BJ (cell line): ENCODE measurements at places on chromosomes 1 and 21. TPM values are rescaled to one million over a fixed set of nuclear protein-coding genes. Genes with fewer than 3 reads are reported as not detected.

GRCh38 chr1:30627206-30627605, 96.2 kb downstream of the MATN1 start:
- DNase-seq: no peak

DNA sequence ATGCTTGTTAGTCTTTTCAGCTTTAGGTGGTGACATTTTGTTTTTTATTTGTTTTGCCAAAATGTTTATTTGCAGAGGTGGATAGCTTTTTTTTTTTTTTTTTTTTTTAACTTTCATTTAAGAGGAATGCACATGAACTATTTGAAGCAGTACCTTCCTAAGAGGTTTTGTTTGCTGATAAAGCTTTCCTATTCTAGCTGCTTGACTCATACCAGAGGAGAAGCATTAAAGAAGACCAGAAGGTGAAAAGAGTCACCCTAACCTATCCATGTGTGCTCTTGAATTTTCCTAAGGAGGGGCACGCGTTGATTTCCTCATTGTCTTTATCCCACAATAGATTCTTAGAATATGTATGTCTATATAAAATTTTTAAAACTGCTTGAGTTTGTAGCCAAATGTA, 57.7 kb downstream of the PRDM2 start:
- DNase-seq: no peak

DNA sequence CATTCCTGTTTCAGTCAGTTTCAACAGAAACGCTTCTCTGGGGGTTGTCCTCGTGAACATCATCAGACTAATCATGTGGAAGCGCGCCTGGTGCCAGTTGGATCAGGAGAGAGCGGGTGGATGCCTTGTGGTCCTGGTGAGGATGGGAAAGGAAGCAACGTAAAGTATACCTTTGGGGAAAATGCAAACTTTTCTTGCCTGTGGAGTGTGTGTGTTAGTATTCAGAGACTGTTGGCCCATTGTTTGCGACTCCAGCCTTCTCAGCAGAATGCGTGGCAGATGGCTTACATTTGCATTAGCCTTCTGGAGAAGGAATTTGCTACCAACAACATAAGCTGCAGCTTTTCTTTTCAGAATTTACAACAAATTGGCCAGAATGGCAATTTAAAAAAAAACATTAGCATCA, 173.9 kb downstream of the RWDD3 start:
- no peak for DNase-seq

DNA sequence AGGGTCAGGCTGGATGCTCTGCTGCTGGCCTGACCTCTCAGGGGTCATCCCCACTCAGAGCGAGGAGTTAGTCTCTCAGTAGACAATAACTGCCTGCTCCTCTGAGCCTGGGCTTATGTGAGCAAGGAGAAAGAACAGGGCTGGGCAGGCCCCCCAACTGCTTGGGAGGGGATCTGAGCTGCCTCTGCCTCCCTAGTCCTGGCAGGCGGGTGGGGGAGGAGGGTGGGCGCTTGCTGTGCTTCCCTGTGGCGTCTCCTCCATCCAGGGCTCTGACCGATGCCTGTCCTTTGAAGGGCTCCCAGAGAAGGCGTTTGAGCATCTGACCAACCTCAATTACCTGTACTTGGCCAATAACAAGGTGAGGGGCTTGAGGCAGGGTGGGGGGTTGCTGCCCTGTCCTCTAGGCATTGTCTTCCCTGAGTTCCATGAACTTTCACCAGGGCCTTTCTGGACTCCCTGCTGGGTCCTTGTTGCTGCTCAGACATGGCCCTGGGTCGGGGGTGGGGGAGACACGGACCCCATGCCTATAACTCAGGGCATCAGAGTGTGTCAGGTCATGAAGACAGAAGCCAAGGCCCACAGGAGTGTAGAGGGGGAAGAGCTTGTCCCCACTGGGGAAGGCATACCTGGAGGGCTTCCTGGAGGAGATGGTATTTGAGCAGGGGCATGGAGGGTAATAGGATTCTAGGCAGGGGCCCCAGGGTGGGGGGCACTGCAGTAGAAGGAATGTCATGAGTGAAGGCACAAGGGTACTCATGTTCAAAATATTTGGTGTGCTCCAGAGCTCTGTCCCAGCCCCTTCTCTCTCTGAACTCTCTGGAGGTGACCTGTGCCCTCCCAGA, 12.5 kb downstream of the PODN start:
- no peak for DNase-seq

Gene OR2L2
- not detected in 2 replicates for polyA plus RNA-seq

Gene CA6
- polyA plus RNA-seq: not detected in 2 replicates
